Thymus (tissue), 14 donors: ENCODE measurements at places on chromosomes 1 and 21. TPM values are rescaled to one million over a fixed set of nuclear protein-coding genes. Genes with fewer than 3 reads are reported as not detected.

GRCh38 chr1:206467915-206468314, 2.4 kb upstream of the IKBKE start:
- no peak for DNase-seq

The GPR37L1 gene
- polyA plus RNA-seq: 0.09 TPM

The CA14 gene
- 0.14 TPM for polyA plus RNA-seq

The CFHR2 gene
- not detected for polyA plus RNA-seq

DNA sequence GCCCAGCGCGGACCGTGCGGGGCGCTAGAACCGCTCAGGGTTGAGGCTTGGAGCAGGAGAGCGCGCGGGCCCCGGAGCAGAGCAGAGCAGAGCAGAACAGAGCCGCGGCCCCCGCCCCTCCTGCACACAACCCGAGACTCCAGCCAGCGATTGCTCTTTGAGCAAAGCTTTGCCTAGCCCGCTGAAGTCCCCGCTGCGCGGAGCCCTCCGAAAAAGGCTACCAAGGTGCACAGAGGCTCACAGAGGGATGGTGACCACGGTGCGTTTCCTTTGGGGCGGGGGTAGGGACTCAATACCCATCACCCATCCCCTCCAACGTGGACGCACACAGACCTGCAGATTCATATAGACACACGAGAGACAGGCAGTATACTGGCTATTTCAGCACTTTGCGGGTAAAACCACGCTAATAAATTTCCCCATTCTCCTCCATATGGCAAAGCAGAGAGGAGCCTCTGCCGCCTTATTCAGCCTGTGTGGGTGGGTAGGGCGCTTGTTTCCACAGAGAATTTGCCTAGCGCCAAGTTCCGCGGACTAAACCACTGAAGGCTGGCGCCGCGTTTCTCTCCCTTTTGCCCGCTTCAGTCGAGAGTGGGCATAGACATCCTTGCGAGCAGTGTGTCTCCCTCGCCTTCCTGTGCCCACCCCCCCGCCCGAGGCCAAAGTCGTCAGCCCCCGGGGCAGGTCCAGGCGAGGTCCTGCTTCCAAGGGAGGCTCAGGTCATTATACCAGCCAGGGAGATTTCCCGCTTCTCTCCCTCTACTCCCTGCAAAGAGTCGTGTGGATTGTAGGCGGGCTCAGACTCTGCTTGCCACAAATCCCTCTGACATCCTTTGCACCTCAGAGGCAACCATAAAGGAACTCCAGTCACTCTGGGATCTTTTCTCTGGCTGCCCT, 8.5 kb downstream of the HLX start:
- no peak for DNase-seq

DNA sequence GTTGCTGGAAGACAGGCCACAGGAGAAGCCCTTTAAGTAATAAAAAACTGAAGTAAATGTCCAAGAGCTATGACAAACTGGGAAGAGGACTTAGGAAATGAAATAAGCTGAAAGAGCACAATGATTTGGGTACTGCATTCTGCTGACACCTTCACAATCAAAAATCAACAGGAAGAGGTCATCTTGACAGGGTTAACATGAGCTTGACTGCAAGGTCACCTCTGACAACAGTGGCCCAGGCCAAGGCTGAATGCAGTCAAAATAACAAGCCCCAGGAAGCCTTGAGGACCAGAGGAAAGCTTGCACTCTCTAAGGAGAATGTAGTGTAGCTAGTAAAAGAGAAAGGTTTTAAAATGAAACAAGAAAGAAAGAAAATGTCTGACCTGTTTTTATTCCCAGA, 179.3 kb downstream of the SEC16B start:
- DNase-seq: no peak
